Kasumi-1 (cell line): ENCODE measurements at places on chromosomes 6 and 20.

- DNase-seq: no peak
Observed at GRCh38 chr6:63683071-63683603, 47.5 kb downstream of the PHF3 start.

DNA sequence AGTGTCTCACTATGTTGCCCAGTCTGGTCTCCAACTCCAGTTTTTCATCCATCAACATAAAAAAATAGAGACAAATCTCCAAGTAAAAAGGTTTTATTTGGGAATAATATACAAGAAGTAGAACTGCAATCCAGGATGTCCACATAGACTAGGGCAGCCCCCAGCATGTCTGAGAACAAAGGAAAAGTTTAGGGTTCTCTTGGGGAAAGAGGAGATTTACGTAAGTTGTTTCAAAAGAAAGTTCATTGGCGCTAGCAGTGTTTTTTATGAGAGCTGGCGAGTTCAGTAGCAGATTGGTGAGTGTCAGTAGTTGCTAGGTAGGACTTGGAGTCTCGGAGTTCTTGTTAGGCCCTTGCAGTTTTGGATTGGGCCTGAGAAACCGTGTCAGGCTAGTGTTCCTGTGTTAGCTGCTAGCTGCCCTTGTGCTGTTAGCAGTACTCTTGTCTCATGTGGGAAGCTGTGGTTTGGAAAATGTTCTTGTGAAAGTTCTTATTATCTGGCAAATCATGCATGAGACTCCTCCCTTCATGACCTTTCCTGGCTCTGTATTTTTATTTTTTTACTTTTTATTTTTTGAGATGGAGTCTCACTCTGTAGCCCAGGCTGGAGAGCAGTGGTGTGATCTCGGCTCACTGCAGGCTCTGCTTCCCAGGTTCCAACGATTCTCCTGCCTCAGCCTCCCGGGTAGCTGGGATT is 24.7 kb downstream of the TTLL9 start:
- peak; percentile 5 for DNase-seq

- DNase-seq: no peak
Observed at GRCh38 chr6:121619013-121619412, 183.6 kb downstream of the GJA1 start.

DNA sequence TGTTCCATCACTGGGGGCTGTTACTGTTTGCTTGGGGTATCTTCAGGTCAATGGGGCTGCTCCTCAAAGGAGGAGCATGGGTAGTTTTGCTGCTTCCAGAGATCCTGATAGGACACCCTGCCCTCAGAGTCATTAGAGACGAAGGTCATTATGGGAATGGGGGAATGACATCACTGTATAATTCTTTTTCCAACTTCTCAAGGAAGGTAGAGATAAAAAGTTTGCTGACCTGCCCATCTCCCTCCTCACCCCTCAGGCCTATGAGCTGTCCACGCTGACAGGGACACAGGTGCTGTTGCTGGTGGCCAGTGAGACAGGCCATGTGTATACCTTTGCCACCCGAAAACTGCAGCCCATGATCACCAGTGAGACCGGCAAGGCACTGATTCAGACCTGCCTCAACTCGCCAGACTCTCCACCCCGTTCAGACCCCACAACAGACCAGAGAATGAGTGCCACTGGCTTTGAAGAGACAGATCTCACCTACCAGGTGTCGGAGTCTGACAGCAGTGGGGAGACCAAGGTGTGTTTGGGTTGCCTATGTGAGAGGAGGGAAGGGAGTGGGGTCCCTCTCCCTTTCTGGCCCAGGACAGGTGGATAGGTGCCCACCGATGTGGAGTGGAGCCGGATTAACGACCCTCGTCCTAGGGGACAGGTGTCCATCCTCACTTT is 2.7 kb downstream of the SRF start:
- no peak for DNase-seq

- DNase-seq: no peak
Observed at GRCh38 chr6:20605581-20605980, 71.3 kb downstream of the CDKAL1 start.

DNA sequence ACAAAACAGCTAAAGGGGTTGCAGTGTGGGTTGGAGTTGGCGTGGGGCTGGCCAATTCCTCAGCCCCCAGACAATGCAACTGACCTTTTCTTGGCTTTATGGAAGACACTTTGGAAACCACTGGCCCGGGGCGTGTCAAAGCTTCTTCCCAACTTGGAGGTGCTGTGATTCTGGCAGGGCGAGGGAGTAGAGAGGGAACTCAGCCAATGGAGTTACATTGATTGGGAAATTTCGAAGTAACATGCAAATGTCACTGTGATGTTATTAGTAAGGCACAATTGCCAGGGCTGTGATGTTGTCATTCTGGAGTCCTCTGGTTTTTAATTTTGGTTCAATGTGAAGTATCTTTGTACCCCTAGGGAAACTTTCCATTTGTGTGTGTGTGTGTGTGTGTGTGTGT is 41.5 kb upstream of the EPB41L1 start:
- no peak for DNase-seq

DNA sequence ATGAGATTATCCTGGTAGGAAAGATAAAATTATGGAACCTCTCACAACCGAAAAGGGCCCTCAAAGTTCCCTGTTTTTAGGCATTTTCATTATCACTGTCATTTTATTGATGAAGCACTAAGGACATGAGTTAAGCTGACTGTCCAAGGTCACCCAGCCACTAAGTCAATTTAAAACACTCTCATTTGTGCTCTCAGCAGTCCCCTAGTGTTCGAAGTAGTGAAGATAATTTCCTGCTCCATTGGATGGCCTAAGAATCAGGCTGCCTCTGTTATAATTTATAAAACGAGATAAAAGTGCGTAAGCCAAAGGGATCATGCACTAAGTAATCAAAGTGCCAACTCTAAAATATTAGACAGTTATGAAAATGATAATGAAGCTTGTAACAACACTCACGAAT is 169.1 kb downstream of the KIF16B start:
- DNase-seq: no peak

DNA sequence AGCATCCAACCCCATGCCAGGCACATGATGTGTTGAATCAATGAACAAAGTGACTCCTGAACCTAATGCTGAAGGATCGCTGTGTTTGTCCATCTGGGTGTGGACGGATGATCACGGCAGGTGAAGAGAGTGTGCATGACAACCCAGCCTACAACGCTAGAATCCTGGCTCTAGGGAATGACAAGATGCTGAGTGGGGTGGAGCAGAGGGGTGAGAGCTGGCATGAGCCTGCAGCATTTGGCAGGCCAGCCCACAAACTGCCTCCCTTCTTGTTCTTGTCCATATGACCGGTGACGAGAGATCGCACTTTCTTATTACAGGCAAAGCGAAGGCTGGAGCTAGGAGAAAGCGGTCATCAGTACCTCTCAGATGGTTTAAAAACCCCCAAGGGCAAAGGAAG is 54.7 kb upstream of the CDKAL1 start:
- DNase-seq: no peak

DNA sequence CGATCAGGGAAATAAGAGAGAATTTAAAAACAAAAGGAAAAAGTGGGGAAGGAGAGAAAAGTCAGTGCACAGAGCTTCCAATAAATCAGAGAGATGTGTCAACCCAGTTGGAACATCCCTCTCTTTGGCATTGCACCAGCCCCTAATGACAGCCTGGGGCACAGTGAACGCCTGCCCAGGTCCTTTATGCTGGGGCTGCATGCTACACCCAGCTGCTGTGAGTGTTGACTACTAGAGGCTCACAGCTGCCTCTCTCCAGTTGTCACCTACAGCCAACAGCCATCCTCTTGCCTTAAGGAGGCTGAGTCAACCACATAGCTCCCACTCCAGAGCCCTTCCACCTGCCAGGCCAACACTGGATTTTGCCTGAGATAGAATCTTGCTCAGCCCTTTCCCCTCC is 19.0 kb downstream of the OR2H2 start:
- DNase-seq: no peak

DNA sequence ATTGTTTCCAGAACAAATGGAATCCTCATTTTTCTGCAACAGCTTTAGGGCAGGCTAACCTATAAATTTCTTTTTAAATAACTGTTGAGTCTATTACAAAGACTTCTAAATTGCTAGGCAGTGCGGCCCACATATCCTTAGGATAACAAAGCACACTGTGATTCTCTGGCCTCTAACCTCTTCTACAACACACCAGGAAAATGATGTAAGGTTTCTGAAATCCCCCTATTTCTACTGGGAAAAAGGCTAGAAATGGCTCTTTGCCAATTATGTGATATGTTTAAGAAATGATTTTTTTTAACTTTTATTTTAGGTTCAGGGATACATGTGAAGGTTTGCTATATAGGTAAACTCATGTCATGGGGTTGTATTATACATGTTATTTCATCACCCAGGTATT is 17.3 kb upstream of the NT5E start:
- DNase-seq: no peak

GRCh38 chr6:31246051-31246521 is 25.8 kb downstream of the HLA-C start:
- DNase-seq: no peak

DNA sequence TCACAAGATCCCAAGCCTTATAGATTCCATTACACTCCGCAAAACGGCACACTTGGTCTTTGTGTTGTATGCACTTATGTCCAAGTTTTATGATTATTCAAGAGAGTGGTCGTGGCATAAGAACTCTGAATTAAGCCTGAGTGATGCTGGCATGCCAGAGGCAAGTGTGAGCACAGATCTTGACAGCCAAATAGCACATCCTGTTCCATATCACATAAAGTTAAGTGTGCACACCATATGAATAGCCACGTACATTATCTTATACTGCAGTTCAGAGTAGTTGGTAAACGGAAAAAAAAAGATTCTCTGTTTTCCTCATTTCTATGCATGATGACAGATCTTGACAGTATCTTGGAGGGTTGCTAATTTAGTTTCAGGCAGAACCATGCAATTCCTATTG is 727.3 kb upstream of the FLRT3 start:
- no peak for DNase-seq
